ENCODE measurements at places on chromosomes 11 and 22. TPM values are rescaled to one million over a fixed set of nuclear protein-coding genes. Genes with fewer than 3 reads are reported as not detected.
A peak's percentile ranks its signal among the peaks of the same experiment; 100 is the strongest.

Gene APOA4
- total RNA-seq = not detected

Gene SLN
- total RNA-seq = not detected

DNA sequence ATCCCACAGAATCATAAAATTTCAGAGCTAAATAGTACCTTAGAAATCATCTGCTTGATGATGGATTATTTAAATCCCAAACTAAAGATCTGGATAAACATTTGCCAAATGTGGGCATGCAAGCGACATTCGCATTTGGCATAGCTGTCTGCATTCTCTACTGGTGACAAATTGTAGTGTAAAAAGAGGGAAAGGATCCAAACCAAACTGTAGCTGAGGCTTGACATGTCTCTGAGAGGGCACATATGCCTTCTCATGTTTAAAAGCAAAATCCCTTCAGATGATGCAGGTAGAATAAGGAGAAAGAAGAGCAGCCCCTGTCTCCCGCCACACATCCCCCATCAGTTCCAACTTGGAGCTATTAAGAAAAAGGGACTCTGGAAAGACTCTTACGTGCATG, 257.5 kb upstream of the MTNR1B start:
- H3K27ac ChIP-seq = no peak overlapping the region
- no peak overlapping the region for H3K4me3 ChIP-seq
- no peak for DNase-seq
- H3K36me3 ChIP-seq = no peaks in the 10 kb centered on the region
- H3K4me1 ChIP-seq = no peaks in the 10 kb centered on the region

DNA sequence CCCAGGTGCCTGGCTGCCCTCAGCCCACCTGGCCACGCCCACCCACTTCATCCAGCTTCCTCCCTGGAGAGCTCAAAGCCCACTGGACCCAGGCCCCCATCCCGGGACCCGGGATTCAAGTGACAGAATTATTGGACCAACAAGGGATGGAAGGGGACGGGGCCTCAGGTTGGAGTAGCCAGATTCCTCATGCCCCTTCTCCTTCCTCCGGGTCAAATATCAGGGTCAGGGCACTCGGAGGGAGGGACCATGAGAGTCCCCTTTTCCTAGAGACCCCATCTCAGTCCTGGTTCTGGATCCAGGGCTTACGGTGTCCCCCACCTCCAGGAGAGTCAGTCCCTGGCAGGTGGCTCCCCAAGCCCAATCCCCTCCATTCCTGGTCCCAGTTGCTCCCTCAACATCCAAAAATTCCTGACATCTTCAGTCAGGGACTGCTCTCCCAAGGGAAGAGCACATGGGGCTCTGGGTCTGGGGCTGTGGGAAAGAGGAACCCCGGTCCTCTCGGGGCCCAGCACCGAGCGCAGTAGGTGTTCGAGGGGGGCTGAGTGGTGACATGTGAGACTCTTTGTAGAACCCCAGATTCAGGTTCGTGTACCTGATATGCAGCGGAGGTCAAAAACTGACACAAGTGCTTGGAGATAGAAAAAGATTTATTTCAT, 37.7 kb downstream of the IGLL5 start:
- H3K36me3 ChIP-seq = no peaks in the 10 kb centered on the region
- H3K4me3 ChIP-seq = no peak overlapping the region
- H3K27ac ChIP-seq = no peak overlapping the region
- DNase-seq = no peak
- H3K4me1 ChIP-seq = no peaks in the 10 kb centered on the region
- H3K27me3 ChIP-seq = peaks cover 5% of the 10 kb centered on the region

DNA sequence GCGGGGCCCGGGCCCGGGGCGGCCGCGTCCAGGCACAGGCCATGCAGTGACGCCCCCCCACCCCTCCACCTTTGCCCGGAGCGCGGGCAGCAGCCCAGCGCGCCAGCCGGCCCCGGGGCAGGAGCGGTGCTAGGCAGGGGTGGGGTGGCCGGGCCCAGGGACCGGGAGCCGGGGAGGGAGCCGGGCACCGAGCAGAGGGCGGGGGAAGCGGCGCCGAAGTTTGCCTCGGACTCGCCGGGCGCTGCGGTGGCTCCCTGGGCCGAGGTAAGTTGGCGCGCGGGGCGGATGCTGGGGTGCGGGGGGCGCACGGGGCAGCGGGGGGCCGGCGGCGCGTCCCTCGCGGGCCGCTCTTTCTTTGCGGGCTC, 332 bp downstream of the TEAD1 start:
- peaks cover 23% of the 10 kb centered on the region for H3K4me1 ChIP-seq
- H3K27me3 ChIP-seq = no peaks in the 10 kb centered on the region
- peak overlapping the region; percentile 31 for H3K4me3 ChIP-seq
- H3K36me3 ChIP-seq = no peaks in the 10 kb centered on the region

DNA sequence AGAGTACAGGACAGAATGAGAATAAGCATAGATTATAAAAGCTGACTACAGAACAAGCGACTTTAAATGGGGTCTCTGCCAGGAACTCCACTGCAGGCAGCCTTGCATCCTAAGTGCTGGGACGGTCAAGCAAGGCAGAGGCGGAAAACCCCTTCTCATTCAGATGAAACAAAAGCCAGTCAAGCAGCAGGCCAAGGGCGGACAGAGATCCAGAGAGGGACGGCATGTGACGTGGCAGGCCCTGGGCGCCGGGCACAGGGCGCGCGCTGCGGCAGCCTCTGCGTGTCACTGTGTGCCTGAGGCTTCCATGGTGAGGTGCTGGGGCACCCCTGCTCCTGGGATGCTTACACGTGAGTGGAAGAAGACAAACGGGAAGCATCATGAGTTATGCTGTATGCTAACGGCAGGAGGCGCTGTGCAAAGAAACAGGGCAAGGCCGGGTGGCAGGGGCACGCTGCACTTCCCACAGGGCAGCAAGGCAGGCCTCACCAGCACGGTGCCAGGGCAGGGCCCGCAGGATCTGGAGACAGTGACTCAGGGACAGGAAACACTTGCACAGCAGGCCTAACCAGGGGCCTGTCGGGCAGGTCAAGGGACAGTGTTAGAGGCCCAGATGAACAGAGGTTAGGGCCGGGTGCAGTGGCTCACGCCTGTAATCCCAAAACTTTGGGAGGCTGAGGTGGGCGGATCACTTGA, 6.2 kb downstream of the TOLLIP start:
- no peaks in the 10 kb centered on the region for H3K27me3 ChIP-seq
- H3K36me3 ChIP-seq = no peaks in the 10 kb centered on the region
- DNase-seq = no peak
- H3K4me3 ChIP-seq = no peak overlapping the region
- no peak overlapping the region for H3K27ac ChIP-seq
- peaks cover 29% of the 10 kb centered on the region for H3K4me1 ChIP-seq

Gene STK33
- 11.3 TPM for total RNA-seq
